ENCODE measurements at places on chromosomes 7 and 10.
A peak's percentile ranks its signal among the peaks of the same experiment; 100 is the strongest.

DNA sequence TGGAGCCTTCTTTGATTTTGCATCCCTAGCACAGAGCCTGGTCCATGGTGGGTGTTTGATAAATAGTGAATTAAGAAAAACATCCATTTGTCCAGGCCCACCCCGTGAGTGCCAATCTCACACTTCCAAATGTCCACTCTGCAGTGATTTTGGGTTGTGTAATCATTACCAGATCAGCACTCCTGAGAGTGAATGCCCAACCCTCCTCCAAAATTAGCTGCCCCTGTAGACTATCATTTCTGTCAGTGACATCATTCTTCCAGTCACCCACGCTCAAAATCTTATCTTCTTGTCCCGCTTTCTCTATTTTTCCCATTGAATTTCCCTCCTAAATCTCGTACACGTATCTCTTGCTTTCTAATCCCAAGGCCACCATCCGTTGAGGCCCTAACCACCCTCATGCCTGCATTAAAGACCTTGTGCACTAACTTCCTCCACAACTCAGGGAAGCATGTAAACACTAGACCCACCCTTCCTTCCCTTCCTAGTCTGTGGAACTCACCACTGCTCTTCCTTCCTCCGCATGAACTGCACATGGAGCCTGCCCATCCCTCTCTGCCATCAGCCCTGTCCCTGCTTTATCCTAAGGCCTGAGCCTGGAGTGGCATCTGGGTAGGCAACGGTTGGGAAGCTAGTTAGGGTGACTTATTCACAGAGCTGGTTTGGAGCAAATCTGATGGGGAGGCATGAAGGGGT is 32.8 kb downstream of the PIK3AP1 start:
- DNase-seq: no peak

GRCh38 chr7:16060502-16060901 is 360.8 kb downstream of the CRPPA start:
- DNase-seq: no peak

- DNase-seq: no peak
Measured at GRCh38 chr10:126975221-126975620, 70.0 kb downstream of the DOCK1 start.

DNA sequence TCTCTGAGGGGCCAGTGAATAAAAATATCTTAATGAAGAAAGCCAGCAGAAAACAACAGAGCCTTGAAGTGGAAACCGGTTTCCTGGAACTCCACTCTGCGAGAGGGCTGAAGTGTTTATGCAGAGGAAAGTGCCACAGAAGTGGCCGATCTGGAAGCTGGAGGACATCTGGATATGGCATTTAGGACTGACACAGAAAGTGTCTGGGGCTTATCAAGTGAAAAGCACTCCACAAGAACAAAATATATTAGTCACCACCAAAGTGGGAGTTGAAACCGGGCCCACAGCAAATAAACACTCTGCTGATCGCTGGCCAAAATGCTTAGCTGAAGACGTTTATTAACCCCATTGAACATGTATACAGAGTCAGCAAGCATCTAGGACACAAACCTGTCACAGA is 7.8 kb downstream of the NOD1 start:
- no peak for DNase-seq

GRCh38 chr10:96395931-96396877 is 37.4 kb upstream of the OPALIN start:
- DNase-seq: peak; percentile 23

DNA sequence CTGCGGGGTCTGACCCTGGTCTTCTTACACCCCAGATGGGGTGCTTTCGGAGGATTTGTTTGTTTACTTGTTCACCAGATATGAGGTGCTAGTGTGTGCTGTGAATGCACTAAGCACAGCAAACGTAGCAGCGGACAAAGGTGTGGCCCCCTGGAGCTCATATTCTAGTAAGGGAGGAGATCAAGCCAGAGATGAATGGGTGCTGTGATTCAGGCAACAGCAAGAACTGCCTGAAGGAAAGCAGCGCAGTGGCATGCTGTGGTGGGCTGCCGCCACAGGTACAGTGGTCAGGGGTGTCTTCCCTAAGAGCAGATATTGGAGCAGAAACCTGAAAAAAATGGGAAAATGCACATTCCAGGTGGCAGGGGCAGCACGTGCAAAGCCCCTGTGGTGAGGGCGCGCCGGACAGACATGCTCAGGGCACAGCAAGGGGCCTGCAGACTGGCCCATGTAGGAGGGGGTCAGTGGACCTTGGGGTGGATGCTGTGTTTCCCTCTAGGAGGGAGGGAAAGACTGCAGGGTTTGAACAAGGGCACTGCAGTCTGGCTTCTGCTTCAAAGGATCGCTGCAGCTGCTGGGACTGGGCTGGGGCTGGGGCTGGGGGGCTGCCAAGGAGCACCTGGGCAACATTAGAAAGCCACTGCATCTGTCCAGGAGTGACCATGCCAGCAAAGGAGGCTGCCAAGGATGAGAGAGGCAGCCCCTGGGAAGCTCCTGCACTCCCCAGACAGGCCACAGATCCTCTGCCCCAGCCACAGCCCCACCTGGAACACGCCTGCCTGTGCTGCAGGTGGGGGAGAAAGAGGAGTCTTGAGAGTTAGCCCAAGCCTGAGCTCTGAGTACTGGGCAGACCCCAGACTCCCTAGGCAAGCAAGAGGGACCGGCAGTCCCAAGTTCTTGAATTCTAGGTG is 927 bp upstream of the DEPP1 start:
- DNase-seq: no peak

All from stimulated activated CD8-positive, alpha-beta memory T cell treated with anti-CD3 and anti-CD28 coated beads, Interleukin-15, amount 100 ng/mL, for 1 hour (primary cell).